IMR-90 (cell line): ENCODE measurements at places on chromosomes 12 and 14. TPM values are rescaled to one million over a fixed set of nuclear protein-coding genes. Genes with fewer than 3 reads are reported as not detected.

Gene GSC
- not detected in 2 replicates for total RNA-seq

Gene TGFB3
- 2.2 and 3.1 TPM in 2 replicates for total RNA-seq

DNA sequence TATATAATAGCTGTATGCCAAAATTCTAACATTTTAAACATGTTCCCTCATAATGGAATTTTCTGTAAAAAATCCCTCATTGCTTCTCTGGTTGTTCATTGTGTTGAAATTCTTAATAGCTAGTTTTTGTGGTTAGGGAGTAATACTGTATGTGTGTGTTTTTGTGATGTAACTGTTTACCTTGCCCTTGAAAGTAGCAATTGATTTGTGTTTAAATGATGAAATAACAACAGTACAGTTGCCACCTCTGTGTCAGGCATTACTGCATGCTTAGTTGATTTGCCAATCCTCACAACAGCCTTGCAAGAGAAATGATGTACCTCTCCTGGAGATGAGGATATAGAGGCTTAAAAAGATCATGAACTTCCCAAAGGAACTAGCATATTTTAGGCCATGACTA, 94.9 kb downstream of the DAAM1 start:
- H3K27ac ChIP-seq = no peak overlapping the region
- no peaks in the 10 kb centered on the region for H3K27me3 ChIP-seq
- peaks cover 14% of the 10 kb centered on the region for H3K4me1 ChIP-seq
- no peak overlapping the region for H3K4me3 ChIP-seq

GRCh38 chr14:70988452-70988851, 81.2 kb downstream of the PCNX1 start:
- no peak for DNase-seq
- H3K4me1 ChIP-seq = no peaks in the 10 kb centered on the region
- peaks cover 5% of the 10 kb centered on the region; the same call in 1 of the 2 replicates for H3K36me3 ChIP-seq

DNA sequence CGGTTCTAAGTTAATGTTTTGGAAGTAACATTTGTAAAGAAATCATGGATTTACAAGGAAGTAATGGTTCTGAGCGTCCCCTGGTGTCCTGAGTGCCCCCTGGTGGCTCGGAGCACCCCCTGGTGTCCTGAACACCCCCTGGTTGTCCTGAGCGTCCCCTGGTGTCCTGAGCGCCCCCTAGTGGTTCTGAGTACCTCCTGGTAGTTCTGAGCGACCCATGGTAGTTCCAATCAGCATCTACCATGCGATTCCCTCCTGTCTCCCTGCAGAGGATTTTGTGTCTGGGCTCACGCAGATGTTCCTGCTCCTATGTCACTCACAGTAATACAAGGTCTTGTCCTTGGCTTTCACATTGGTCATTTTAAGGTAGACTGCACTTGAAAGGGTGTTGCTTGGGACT, 1352.9 kb downstream of the TMEM121 start:
- H3K27me3 ChIP-seq = no peaks in the 10 kb centered on the region
- H3K4me1 ChIP-seq = no peaks in the 10 kb centered on the region
- no peak for DNase-seq
- H3K36me3 ChIP-seq = no peaks in the 10 kb centered on the region
